ENCODE measurements at places on chromosomes 5 and 9.

GRCh38 chr5:57618767-57619381, 136.3 kb upstream of the ACTBL2 start:
- DNase-seq, result no peak

GRCh38 chr9:117747386-117747970, 43.3 kb downstream of the TLR4 start:
- DNase-seq, result no peak

DNA sequence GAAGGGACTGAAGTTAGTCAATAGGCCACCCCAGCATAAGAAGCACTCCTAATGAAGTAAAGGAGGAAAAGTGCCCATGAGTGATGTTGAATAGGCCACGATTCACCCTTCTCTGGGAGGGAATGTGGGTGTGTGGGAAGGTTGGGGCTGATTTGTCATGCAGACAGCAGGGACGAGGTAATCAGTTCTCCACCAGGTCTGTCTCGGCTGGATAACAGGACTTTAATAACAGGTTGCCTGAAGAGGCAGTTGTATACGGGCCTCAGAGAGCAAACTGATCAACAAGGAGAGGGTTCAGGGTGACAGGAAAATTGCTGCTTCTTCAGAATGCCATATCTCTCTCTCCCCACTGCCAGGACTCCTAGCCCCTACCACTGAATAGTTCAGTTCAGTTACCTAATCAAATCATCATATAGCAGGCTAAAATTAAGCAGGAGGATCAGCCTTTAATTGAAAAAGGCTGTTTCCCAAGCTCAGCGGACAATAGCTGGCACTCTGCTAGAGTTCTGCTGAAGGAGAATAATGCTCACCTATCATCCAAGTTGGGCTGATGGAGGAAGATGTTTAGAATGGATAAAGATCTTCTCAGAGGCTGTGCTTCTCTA, 43.6 kb upstream of the SMIM32 start:
- DNase-seq, result no peak

DNA sequence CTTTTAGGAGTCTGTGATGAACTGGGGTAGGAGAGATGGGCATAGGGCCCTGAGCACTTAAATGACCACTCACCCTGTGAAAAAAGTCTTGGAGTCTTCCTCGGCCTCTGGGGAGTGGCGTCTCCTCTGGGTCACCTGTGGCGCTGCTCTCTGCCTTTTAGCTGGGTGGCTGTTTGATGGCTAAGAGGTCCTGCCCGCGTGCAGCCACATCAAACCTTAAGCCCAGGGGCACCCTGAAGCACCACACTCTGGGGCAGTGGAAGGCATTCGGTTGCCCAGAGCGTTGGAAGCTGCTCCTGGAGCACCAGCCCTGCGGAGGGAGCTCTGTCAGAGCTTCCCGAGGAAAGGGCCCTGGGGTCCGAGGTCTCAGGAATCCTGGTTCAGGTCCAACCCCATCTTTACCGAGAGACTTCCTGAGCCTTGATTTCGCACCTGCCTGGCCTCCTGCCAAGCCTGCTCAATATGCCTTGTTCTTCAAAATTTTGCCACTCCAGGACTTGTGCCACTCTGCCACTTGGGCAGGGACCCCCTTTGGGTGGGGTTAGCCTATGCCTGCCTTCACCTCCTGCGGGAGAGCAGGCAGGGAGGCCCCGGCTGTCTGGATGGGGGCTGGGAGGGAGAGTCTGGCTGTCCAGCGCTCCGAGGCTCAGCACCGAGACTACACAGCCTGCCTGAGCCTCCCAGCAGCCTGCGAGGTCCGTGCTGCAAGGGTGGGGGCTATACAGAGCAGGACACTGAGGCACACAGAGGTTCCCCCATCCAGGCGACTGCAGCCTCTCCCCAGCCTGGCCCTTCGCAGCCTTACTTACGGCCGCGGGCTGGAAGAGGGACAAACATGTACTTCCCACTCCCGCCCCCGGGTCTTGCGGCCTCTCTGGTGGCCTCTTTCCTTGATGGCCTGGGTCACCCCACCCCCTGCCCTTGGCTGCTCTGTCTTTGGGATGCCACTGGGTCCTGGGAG, 63.4 kb upstream of the RNU6ATAC start:
- no peak for DNase-seq

DNA sequence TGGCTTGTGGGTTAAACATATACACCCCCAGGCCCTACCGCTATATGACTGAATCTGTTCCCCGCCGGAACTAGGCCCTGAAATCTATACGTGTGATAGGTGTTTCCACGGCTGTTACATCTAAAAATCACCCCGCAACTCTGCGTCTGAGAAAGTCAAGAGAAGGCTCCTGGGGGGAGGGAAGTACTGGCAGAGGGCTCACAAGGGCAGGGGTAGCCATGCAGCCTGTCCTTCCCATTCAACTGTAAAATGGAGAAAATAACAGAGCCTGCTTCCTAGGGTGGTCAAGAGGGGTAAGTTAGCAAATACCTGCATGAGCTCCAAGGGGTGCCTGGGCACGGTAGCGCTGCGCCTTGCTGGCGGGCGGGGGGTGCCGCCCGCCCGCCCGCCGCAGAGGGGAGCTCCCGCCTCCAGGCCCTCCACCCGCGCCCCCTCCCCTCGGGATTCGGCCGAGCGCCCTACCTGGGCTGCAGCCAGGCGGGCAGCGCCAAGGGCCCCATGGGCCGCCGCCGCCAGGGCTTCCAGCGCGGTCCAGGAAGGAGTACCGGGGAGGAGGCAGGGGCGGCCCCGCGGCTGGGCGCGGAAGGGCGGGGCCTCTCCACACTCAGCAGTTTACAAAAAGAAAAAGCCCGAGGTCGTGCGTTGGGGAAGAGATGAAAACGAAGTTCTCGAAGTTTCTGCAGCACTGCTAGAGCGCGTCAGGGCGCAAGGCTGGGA, at the start of gene HACD4:
Gene HACD4, minus strand, starts transcription at position 550 of the 717 bp plus-strand sequence. Its CDS starts 50 bp downstream, at position 500.
- DNase-seq, result peak; percentile 21

DNA sequence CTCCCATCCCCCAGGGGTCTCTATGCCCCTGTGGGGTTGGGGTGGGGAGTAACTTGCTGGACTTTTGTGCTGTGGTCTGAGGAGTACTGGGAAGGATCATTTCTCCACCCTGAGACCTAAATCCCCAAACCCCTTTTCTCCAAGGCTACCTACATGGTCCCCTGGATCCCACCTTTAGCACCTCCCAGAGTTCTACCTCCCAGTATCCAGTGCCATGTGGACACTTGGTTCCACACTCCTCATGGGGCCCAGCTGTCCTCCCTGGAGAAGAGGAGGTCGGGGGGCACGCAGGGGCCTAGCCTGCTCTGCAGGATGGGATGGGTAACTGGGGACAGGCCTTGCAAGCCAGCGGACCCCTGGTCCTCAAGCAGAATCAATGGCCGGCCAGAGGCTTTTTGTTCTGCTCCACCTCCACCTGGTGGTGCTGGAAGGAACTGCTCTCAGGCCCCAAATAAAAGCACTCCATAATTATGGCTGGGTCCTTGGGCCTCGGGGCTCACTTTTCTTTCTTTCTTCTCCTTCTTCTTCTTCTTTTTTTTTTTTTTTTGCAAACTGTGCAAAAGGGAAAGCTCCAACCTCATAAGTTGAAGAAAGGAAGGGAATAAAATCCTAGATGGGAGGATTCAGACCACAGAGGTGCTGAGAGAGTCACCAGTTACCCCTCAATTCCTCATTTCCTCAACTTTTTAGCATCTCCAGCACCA, 68.4 kb downstream of the PSD2 start:
- DNase-seq, result peak; percentile 46

GRCh38 chr5:1199649-1200494, 1.5 kb upstream of the SLC6A19 start:
- DNase-seq, result no peak

DNA sequence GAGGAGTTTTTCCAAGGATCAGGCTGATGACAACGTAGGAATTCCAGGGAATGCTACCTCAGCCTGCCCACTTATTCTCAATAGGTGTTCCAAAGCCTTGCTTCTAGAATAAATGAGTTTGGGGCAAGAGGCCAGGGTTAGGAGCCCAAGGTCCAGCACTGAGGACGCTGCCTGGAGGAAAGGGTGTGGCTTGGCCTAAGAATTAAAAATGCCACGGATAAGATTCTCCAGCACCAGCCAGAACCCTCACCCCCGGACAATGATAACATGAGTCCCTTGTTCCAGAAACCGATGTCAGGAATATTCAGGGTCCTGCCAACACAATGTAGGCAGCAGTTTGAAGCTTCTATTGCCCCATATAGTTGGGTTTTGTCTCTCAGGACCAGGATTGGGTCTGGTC, 7.6 kb downstream of the SPRY4 start:
- DNase-seq, result no peak

DNA sequence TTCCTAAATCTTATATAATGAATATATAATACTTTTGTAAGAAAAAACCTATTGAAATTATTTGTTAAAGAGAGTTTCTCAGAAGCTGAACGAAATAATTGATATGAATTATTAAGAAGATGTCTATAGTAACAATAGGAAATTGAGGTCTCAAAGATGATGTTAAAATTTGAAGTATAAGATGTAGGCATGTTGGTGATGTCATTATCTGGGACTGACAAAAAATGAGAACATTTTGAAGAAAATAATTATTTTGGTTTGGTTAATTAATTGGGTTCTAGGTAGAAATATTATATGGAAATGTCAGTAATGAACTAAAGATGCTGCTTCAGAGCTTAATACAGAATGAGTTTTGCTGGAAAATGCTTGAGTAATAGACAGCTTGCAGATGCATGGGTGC, 501.4 kb upstream of the ST8SIA4 start:
- DNase-seq, result no peak

DNA sequence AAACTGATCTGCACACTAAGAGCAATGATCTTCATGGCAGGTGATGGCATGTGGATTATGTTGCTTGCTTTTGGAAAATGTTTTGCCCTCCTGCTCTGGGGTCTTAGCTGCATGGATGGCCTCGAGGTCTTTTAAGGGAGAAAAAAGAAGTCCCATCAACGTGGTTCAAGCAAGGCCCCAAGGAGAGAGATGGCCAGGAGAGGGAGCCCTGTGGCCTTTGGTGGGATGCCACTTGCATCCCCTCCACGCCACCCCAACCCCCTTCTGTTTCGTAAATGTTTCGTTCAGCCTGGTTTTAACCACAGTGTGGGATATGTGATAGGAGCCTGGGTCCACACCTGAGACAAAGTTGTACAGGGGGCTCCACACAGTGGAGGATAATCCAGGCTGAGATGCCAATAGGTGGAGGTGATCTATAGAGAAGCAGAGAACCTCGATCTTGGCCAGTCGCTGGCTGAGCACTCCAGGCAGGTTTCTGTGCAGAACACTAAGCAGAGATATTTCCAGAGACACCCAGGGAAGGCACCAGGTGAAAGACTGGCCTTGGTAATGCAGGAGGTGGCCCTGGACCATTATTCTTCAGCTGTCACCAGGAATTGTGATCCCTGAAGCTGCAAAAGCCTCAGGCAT, 25.8 kb upstream of the FRRS1L start:
- DNase-seq, result no peak

DNA sequence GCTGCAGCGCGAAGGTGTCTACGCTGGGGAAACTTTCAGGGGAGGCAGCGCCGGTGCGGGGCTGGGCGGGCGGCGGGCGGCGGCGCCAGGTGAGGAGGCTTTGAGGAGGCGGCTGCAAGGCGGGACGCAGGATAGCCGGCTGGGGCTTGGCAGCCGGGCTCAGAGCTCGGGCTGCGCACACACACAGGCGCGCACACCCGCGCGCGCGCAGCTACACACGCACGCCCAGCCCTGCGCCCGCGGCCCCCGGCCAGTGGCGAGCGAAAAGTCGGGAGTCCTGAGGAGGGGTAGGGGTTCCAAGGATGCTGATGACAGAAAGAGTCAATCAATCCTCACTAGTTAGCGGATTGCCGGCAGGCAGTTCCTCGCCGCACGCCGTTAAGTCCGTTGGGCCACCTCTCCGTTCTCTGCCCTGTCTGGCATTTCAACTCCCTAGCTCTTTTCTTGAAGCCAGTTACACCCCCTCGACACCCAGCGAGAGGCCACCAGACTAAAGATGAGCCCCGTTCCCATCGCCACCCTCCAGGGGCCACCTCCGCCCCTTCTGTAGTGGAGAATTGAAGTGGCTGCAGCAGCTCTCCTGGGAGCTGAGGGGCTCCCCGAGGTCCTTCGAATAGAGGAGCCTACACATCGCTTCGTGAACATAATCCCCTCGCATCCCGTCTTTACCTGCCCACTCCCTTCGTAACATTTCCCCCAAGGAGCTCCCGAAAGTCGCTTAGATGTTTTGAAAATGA, 1640.3 kb upstream of the C9orf72 start:
- DNase-seq, result no peak

DNA sequence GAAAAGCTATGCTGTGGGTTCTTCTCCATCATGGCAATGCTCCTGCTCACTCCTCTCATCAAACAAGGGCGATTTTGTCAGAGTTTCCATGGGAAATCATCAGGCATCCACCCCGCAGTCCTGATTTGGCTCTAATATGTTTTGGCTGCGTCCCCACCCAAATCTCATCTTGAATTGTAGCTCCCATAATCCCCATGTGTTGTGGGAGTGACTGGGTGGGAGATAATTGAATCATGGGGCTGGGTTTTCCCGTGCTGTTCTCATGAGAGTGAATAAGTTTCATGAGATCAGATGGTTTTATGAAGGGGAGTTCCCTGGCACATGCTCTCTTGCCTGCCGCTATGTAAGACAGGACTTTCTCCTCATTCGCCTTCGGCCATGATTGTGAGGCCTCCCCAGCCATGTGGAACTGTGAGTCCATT, 163.8 kb downstream of the GADD45G start:
- DNase-seq, result no peak

GRCh38 chr9:89730715-89731114, 125.9 kb downstream of the GADD45G start:
- no peak for DNase-seq

GRCh38 chr5:142320430-142320738, 4.4 kb downstream of the SPRY4 start:
- no peak for DNase-seq

DNA sequence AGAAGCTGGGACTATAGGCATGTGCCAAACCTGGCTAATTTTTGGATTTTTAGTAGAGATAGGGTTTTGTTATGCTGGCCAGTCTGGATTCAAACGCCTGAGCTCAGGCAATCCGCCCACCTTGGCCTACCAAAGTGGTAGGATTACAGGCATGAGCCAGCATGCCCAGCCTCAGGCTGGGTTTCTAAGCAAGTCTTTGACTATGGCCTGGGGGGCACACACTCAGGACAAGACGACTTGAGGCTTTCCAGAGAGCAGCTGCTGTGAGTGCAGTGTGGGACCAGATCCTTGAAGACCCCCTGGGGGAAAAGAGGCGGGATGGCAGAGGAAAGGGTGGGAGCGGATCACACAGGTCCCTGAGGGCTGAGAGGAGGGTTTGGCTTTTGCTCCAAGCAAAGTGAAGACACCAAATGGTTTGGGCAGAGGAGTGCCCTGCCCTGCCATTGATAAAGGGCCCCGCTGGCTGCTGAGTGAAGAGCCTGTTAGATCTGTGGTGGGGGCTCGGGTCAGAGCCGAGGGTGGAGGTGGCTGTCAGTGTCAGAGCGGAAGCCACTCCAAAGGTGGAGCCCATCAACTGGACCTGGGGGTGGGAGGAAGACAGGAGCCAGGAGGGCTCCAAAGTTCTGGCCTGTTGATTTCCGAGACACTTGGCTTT, 46.8 kb upstream of the FUBP3 start:
- DNase-seq, result no peak

All from left renal pelvis (tissue), 4 donors.